DMS153 (cell line): ENCODE measurements at places on chromosomes 4 and X.

DNA sequence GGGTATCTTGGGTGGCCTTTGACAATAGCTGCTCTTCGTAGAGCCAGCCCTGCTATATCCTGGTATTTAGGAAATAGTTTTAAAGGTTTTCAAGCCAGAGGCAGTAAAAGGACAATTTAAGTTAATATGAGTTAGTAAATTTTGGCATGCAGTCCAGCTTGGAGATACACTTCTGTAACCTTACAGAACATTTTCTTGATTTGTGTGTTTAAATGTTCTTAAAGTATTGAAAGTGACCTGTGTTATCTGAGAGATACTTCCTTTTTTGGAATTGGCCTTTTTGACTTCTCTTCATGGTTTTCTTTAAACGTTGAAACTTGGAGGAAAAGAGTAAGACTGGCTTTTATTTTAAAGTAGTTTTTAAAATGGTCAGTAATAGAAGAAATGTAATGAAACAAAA, 25.5 kb downstream of the PDLIM5 start:
- no peak for DNase-seq

DNA sequence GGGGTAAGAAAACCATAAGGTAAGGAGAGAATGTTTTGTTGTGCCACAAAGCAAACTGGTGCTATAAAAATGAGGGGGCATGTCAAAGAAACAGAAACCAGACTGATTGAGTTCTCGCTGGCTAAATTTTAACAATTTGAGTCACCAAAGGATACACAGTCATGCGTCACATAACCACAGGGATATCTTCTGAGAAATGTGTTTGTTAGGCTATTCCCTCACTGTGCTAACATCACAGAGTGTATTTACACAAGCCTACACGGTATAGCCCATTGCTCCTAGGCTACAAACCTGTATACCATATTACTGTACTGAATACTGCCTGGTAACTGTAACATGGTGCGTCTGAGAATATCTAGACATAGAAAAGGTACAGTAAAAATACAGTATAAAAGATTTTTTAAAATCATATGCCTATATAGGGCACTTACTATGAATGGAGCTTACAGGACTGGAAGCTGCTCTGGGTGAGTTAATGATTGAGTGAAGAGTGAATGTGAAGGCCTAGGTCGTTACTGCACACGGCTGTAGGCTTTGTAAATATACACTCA, 50.1 kb downstream of the FBXW7 start:
- peak; percentile 57 for DNase-seq

- no peak for DNase-seq
These were observed 165.0 kb upstream of the ZCCHC13 start for GRCh38 chrX:74138943-74139342.

DNA sequence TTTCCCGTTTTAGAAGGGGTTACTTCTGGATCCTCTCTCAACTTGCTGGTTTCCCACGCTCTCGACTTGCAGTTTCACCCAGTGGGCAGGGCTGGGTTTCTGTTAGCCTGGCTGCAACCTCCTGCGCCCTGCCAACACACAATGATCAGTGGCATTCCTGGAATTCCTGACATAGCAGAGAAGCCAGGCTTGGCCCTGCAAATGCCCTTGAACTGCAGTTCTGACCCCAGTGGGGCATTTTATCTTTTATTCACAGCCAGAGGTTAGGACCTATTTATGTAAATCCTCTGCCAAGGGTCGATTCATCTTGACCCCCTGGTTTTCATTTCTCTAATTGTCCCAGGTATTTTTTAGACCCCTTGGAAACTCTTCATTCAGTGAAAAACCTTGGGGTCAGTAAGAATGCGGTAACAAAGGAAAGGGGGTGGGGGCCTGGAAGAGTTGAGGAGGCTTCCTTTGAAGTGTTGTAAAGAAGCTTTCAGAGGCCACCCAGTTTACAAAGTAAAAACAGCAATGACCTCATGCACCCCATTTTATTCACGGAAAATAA, 217.6 kb downstream of the ZNF674 start:
- no peak for DNase-seq

- peak; percentile 21 for DNase-seq
These were observed 137.3 kb upstream of the FTHL17 start for GRCh38 chrX:31209005-31209628.

- no peak for DNase-seq
These were observed 68.4 kb downstream of the TAPT1 start for GRCh38 chr4:16157609-16158503.

DNA sequence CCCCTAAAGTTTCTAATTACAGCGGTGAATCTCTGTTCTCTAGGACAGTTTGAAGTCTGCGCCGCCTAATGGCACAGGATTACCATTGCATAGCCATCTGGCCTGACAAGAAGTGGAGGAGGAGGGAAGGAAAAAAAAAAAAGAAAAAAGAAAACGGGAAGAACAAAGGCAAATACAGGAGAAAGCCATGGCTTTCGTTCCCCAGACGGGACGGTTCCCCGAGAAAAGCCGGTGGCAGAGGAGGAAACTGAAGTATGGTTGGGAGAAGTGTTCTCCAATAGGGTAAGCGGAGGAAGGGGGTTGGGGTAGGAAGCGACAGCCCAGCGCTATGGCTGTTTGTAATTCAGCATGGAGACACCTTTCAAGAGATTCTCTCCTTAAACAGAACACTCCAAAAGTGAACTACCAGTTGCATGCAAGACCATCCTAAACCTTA, 80.8 kb downstream of the HMGN5 start:
- no peak for DNase-seq

- DNase-seq: no peak
These were observed 56.9 kb downstream of the CLCN3 start for GRCh38 chr4:169677150-169677748.

DNA sequence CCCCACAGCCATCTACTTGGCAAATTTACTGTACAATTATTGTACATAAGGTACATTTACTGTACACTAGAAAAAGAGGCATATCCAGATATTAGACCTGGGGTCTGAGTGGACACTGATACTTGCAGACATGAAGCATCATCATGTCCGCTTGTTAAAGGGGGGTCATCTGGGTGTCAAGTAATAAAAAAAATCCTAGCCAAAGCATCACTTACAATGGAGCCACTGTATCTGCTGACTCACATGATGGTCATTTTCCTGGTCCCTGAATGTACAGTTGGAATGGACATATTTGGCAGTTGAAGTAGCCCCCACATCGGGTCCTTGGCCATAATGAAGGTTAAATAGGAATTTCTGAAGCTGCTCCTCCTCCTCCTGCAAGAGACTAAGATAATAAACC, 228.8 kb downstream of the THOC2 start:
- DNase-seq: no peak

- DNase-seq: no peak
These were observed 20.5 kb downstream of the RELL1 start for GRCh38 chr4:37665333-37666320.

DNA sequence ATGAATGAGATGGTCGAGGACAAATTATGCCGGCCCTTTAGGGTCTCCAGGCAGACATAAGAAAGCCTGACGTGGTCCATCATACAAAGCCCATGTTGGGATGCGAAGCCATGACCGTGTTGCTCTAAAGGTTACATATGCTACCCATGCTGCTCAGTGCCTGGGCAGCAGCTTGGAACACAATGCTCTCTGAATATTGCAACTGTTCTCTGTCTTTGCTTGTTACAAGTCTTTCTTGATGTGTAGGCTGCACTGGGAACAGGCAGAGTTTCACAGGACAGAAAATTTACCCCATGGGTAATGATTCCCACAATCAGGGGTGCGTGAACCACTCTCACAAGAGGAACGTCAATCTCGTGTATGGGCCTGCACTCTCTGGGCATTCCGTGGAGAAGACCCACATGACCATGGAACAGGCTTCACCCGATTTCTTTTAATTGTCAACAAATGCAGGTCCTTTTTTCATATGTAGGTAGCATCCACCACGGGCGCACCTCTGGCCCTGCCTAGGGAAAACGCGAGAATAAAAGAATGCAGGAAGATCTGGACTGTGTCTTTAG, 66.3 kb downstream of the NBDY start:
- no peak for DNase-seq

DNA sequence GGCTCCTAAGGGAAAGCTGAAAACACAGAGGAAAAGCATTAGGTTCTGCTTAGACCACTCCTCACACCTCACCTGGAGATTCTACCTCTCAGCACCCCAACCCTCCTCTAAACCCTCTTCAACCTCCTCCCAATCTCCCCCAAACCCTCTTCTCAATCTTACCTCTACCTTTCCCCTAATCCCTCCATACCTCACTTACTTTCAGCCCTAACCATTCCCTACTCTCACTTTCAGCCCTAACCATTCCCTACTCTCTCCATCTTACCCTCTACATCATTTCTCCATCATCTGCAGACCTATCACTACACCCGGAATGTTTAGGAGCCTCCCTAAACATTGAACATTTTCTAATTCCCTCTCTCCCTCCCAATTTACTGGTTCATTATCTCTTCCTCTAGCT, 3.5 kb downstream of the RTL3 start:
- DNase-seq: no peak
